ENCODE measurements at places on chromosomes 5 and 9.

GRCh38 chr9:123360161-123361085, 4.4 kb downstream of the CRB2 start:
- peak; percentile 51 for DNase-seq

DNA sequence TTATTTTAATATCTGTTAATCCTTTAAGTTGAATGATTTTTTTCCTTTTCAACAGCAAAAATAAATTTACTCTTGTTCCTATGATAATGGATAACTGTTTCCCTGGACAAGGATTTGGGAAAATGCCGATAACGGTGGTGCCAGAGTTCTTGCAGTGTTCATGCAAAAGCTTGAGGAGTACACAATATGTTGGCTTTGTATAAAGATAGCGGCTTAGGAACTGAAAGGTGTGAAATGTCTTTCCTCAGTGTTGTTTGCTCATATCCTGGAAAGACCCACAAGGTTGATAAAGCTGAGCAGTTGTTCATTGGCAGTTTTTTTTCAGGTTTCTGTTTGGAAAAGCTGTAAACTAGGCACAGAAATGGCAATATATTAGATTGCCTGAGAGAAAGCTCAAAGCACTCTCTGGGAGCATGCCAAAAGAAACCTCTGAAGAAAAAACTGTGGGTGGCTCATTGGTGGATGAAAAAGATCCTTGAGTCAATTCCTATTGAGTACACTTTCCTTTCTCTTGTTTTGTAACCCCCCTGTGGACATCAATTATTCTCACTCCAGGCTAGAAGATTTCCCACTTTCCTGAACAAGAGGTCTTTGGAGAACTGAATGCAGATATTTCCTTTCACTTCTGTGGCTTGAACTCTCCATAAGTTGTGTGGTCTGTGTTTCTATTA, 117.2 kb upstream of the RGMB start:
- DNase-seq, result no peak

DNA sequence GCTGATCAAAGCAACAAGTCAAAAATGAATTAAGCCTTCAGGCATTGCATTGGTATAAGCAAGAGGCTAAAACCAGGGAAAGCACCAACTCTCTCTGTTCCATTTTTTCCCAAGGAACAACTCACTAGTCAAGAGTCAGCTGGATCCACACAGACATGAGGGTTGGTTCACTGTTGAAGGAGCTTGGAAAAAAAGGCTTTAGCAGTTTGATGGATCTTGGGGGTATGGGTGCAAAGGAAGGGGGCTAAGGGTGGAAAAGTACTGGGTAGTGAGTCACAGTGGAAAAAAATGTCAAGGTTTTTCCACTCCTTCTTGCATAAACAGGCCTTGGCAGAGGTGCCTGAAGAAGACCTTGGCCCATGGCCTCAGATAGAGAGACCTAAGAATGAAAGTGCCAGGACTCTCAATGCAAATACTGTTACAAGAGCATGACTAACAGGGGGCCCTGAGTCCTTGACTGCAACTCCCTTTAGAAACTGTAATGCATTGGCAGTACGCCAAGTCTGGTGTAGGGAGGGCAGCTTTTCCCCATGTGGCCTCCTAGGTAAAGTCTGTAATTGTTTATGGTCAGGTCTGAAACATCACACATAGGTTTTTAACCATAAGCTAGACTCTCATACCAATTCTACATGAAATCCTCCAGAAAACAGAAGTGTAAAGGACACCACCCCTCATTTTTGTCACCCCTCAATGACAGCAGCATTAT, 23.7 kb downstream of the ACTL7A start:
- DNase-seq, result peak; percentile 54

- no peak for DNase-seq
These were observed 97.4 kb upstream of the MAST4 start for GRCh38 chr5:66498791-66499207.

DNA sequence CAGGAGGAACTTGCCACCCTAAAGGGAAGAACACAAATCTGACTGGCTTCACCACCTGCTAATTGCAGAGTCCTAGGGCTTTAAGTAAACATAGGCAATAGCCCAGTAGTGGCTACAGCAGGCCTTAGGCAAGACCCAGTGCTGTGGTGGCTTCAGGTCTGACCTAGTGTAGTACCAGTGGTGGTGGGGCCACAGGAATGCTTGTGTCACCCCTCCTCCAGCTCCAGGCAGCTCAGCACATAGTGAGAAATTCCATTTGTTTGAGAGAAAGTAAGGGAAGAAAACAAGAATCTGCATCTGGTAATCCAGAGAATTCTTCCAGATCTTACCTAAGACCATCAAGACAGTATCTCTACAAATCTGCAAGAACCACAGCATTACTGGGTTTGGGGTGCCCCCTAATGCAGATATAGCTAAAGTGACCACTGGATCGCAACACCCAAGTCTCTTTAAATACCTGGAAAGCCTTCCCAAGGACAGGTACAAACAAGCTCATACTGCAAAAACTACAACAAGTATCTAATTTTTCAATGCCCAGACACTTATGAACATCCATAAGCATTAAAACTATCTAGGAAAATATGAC, 102.6 kb upstream of the TRPM3 start:
- no peak for DNase-seq

- no peak for DNase-seq
These were observed 68.2 kb upstream of the CHD1 start for GRCh38 chr5:98997000-98997399.

DNA sequence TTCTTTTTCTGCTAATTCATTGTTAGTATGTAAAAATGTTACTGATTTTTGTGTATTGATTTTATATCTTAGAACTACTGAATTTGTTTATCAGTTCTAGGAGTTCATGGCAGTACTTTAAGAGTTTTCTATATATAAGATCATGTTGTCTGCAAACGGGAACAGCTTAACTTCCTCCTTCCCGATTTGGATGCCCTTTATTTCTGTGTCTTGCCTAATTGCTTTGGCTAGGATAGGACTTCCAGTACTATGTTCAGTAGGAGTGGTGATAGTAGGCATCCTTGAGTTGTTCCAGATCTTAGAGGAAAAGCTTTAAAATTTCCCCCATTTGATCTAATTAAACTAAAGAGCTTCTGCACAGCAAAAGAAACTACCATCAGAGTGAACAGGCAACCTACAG, 20.1 kb downstream of the RCL1 start:
- no peak for DNase-seq

GRCh38 chr5:68116868-68117411, 98.6 kb upstream of the PIK3R1 start:
- no peak for DNase-seq

GRCh38 chr9:101472891-101473290, 37.3 kb upstream of the ALDOB start:
- no peak for DNase-seq

DNA sequence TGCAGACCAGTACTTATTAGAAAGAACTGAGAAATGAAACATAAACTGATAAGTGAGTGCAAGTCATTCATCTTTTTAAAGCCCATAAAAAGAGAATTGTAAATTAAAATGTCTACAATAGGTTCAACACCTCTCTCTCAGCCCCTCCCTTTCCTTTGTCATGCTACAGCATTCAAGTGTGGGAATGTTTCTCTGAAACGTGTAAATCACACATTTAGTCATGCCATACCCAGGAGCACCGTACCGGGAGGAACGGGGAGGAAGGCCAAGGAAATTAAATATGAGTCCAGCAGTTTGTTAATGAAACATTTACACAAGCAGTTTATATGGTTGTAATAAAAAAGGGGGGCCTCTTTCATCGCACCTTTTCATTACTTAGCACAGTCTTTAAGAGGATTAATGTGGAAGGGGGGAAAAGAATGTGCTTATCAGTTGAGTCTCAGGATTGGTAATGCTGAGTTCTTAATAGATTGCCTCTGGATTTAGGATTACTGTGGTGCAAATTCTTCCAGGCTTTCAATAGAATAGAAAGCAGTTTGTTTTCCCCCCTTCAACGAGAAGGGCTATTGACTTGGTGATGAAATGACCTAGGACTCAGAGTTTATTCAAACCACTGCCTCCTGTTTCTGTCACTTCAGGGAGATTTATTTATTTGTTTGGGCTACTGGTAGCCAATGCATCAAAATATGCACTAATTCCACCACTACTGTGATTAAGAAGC, 176.0 kb upstream of the ZNF608 start:
- no peak for DNase-seq

- no peak for DNase-seq
These were observed 12.5 kb downstream of the AGXT2 start for GRCh38 chr5:35035271-35035670.

DNA sequence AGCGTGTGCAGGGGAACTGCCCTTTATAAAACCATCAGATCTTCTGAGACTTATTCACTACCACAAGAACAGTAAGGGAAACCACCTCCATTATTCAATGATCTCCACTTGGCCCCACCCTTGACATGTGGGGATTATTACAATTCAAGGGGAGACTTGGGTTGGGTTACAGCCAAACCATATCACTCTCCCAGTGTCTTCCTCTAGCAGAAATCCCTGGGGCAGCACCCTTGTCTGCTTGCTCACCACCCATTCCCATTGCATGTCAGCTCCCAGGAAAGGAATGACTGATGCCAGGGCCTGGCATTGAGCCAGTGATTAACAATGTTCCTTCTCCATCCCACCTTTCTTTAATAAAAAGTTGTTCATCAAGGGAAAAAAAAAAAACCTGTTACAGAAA, 199.0 kb downstream of the IRX1 start:
- DNase-seq, result no peak

GRCh38 chr5:76303921-76304320, 99.2 kb upstream of the IQGAP2 start:
- no peak for DNase-seq

GRCh38 chr5:24381861-24382489, 262.8 kb downstream of the CDH10 start:
- DNase-seq, result no peak

DNA sequence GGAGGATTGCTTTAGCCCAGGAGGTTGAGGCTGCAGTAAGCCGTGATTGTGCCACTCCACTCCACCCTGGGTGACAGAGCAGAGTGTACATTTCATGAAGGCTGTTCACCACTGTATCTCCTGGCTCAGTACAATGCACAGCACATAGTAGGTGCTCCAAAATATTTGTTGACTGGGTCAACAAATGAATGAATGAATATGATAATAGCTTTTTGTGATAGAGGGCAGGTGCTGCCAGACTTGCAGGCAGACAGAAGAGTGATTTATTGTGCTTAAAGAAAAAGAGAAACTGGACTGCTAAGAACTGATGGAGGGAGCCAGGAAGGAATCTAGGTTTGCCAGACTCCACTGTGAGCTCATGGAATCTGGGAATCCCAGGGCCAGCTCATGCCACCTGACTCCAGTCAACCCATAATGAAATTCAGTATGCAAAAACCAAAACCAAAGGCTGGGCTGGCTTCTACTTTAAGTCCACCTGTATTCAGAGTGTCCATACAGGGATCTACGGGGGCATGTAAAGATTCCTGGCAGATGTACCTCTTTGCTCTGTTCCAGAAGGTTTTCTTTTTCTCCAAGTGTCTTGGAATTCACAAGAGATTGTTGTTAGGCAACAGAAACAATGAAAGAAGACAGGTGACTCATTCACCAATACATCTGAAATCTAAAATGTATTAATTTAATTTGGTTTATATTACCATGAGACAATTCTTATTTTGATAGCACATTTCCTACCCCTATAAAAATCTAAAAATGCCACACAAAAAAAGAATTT, 15.5 kb upstream of the CTNNA1 start:
- no peak for DNase-seq

DNA sequence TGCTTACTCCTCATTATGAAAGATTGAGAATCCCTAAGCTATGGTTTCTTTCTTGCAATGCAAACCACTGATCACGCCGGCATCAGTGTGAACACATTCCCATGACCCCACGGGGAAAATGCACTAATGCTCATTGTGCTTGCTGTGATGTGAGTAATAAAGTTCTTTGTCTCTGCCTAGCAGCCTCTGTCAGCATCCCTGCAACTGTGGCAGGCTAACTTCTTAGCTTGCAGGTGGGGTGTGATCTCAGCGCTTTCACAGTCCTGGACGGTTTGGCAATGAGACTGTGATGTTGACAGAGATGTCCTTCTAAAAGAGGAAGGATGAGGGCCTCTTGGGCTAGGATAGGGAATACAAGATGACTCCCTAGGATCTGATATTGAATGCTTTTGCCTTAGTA, 1218.7 kb downstream of the EFNA5 start:
- no peak for DNase-seq

- no peak for DNase-seq
These were observed 864 bp upstream of the GRIN3A start for GRCh38 chr9:101739311-101739710.

- DNase-seq, result no peak
These were observed 30.7 kb downstream of the ACOT12 start for GRCh38 chr5:81363093-81363871.

- DNase-seq, result no peak
These were observed 23.3 kb downstream of the COX7C start for GRCh38 chr5:86640998-86641397.

- no peak for DNase-seq
These were observed 567.2 kb downstream of the PTPRD start for GRCh38 chr9:10045598-10045997.

DNA sequence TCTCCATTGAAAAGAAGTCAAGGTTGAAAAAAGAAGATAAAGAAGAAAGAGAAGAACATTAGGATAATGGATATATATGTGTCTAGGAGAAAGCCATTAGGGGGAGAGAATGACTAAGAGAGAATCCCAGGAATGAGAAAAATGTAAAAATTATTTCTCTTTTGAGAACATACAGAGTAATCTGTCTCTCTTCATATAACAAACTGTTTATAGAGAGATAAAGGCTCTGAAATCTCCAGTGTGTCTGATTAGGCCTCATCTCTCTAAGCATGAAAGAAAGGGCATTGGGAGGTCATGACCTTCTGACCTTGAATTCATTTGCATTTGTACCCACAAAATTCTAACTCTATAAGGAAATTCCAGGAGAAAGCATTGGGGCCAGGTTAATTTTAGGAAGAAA, 3.5 kb upstream of the MPDZ start:
- no peak for DNase-seq

DNA sequence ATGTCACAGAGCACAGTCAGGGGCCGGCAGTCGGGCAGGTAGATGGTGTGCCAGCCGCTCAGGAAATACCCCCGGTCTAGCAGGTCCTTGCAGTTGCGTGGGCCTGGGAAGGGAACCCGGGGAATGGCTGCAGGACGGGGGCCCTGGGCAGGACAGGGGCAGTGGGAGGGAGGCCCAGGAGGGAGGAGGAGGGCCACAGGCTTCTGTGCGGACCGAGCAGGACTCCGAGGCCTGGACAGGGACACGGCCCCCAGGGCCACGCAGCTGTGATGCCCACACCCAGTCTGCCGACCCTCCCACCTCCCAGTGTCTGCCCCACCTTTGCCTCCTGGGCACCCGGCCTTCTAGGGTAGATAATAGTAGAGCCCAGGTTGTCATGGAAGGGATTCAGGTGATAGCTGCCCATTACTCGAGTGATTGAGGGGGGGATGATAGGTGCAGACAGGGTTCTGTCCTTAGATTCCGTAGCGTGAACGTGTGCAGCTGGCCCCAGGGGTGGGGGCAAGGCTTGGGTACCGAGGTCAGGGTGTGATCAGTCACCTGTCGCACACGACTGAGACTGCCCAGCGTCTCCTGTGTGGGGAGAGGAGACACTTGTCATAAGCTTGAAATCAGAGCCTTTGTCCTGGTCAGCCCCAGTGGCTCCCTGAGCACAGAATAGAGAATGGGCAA, 4.5 kb downstream of the FCN1 start:
- DNase-seq, result no peak
